ENCODE measurements at places on chromosomes 5 and 9. TPM values are rescaled to one million over a fixed set of nuclear protein-coding genes. Genes with fewer than 3 reads are reported as not detected.

LRRC26 gene
- not detected for total RNA-seq

SLC36A3 gene
- total RNA-seq = not detected

PSD2 gene
- total RNA-seq = not detected

PCDHB16 gene
- total RNA-seq = 7.7 TPM

NFIL3 gene
- total RNA-seq = 6.4 TPM

LCN12 gene
- not detected for total RNA-seq

SLC46A2 gene
- not detected for total RNA-seq

SLC34A1 gene
- total RNA-seq = 0.61 TPM

RBM22 gene
- 43.1 TPM for total RNA-seq

LCN10 gene
- total RNA-seq = 0.15 TPM

SAPCD2 gene
- total RNA-seq = 26.8 TPM

NCS1 gene
- total RNA-seq = 27.7 TPM

PFN3 gene
- not detected for total RNA-seq

C1QTNF3 gene
- 2.3 TPM for total RNA-seq

CARD9 gene
- total RNA-seq = 2.5 TPM

CEP72 gene
- total RNA-seq = 10.5 TPM

CXCL14 gene
- not detected for total RNA-seq

GPRIN1 gene
- 10.1 TPM for total RNA-seq

ARHGEF37 gene
- 1.8 TPM for total RNA-seq

SPINK7 gene
- total RNA-seq = not detected

PCDHB12 gene
- total RNA-seq = 2.7 TPM

HTR4 gene
- total RNA-seq = not detected

CYFIP2 gene
- total RNA-seq = 14.2 TPM

CARD6 gene
- total RNA-seq = 1.2 TPM

MEIKIN gene
- total RNA-seq = not detected

PNPLA7 gene
- total RNA-seq = 1.8 TPM

TEK gene
- 0.30 TPM for total RNA-seq

GFI1B gene
- total RNA-seq = not detected

TLX3 gene
- not detected for total RNA-seq

FOXD4L3 gene
- not detected for total RNA-seq

NHP2 gene
- total RNA-seq = 690 TPM

C9orf153 gene
- not detected for total RNA-seq

BTNL8 gene
- total RNA-seq = 0.57 TPM

SPINK6 gene
- total RNA-seq = not detected

LECT2 gene
- total RNA-seq = not detected

PRSS3 gene
- total RNA-seq = not detected

TMEM252 gene
- not detected for total RNA-seq

TAF11L10 gene
- not detected for total RNA-seq

CDH18 gene
- 0.30 TPM for total RNA-seq
